ENCODE measurements at places on chromosomes 16 and 17.

GRCh38 chr16:73176577-73177013, 128.7 kb upstream of the ZFHX3 start:
- DNase-seq, result no peak

DNA sequence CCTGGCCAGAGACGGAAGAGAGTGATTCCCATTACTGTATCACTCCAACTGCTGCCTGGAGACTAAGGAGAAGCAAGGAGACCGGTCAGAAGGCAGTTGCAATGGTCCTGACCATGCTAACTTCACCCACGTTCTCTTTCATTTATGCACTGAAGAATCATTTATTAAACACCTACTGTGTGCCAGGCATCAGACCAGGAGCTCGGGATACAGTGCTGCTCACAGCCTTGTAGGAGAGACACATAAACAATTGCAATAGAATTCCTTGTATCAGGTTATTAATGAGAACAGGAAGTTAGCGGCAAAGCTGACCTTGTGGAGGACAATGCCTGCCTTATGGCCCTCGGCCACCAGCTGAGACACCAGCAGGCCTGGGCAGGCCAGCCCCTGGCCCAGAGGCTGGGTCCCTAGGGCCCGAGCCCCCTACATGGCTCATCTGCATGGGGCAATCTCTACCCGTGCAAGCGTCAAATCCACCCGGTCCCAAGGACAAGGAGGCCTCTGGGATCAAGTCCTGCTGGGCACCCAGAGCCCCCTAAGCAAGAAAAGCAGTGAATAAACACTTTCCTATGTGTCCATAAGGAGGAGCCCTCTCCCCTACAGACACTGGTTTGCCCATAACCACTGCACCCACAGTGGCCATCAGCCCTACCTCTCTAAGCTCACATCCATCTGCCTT, 8.6 kb upstream of the ENPP7 start:
- no peak for DNase-seq

GRCh38 chr16:9406038-9406712, 314.7 kb downstream of the HAPSTR1 start:
- no peak for DNase-seq

GRCh38 chr16:58563235-58563634, 47.9 kb downstream of the SETD6 start:
- DNase-seq, result no peak

GRCh38 chr17:63445571-63445953, 544 bp downstream of the CYB561 start:
- DNase-seq, result peak; percentile 35

GRCh38 chr17:45975640-45976295, 23.3 kb upstream of the STH start:
- DNase-seq, result no peak

DNA sequence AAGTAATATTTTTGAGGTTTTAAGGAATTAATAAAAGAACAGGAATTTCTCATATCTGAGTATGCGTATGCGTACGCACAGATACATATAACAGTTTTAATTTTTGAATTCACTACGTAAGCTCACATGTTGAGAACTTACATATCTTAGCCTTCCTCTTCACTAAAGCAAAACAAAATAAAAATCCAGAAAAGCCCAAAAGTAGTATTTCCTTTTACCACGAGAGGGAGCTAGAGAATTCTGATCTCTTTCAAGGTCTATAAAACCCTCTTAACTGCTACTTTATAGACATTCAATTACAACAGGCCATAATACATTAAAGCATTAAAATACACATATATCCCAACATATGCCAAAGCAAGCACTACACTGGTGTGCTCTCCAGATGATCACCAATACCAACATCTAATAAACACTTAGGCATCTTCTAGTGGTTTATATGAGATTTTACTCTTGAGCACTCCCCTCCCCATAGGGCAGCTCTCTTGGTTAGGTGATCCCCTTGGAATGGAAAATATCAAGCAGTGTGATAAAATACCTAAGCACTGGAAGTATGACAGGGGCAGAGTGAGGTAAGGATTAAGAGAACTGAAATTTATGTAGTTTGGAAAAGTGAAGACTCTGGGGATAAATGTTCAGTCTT, 94.0 kb downstream of the SKAP1 start:
- DNase-seq, result peak; percentile 75

DNA sequence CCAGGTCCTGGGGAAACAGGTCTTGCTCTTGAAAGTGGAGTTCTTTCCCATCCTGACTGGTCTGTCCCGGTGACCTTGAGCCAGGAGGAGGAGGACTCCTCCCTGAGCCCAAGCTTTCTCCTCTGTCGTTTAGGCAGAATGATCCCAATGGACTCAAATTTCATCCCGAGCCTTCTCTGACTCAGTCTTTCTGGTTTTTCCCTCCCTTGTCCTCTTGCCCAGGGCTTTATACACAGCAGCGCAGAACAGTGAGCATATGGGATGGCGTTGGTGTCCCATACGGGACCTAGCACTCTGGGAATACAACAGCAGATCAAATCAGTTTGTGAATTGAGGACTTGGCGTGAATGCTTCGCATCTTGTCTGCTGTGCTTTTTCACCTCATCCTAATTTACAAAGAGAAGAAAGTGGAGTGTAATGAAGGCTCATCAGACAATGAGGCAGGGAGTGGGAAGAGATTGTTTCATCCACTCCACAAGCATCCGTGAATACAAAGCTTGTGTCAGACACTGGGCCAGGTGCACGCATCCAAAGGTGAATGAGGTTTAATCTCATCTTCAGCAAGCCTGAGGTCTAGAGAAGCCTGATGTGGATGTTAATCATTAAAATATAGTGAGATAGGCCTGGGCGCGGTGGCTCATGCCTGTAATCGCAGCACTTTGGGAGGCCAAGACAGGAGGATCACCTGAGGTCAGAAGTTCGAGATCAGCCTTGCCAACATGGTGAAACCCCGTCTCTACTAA, 1.1 kb upstream of the XYLT1 start:
- DNase-seq, result no peak

DNA sequence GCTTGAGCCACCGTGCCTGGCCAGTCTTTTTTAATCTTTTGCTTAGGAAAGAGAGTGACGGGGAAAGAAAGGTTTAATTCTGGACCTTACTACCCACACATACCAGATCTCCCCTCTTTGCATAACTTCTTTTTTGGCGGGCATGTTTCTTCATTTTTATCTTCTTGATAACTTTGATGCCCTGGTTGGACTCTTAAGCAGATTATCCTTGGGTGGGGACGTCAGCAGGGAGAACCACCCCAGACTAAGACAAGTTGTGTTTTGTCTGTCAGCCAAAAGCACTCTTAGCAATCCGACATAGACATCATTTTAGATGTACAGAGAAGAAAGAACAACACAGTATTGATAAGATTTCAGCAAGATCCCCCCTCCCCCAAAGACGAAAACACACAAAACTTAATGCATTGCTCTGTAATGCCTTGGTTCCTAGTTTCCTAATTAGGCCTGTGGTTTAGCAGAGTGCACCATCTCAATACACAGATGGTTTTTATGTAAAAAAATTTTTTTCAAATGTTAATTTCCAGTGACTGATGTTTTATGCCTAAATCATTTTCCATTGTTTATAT, 99.9 kb downstream of the MSI2 start:
- DNase-seq, result no peak

DNA sequence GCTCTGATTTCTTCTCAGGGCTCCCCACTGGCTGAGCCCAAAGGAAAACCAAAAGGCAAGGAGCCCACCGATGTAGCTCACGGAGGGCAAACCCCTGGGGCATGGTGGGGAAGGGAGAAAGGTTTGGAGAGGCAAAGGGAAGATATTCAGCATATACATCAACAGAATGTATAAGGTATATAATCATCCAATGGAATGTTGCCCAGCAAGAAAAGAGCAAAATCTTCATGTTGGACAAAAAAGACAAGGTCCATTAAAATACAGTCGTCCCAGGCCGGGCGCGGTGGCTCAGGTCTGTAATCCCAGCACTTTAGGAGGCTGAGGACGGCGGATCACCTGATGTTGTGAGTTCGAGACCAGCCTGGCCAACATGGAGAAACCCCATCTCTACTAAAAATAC, 1.6 kb downstream of the CPPED1 start:
- no peak for DNase-seq

DNA sequence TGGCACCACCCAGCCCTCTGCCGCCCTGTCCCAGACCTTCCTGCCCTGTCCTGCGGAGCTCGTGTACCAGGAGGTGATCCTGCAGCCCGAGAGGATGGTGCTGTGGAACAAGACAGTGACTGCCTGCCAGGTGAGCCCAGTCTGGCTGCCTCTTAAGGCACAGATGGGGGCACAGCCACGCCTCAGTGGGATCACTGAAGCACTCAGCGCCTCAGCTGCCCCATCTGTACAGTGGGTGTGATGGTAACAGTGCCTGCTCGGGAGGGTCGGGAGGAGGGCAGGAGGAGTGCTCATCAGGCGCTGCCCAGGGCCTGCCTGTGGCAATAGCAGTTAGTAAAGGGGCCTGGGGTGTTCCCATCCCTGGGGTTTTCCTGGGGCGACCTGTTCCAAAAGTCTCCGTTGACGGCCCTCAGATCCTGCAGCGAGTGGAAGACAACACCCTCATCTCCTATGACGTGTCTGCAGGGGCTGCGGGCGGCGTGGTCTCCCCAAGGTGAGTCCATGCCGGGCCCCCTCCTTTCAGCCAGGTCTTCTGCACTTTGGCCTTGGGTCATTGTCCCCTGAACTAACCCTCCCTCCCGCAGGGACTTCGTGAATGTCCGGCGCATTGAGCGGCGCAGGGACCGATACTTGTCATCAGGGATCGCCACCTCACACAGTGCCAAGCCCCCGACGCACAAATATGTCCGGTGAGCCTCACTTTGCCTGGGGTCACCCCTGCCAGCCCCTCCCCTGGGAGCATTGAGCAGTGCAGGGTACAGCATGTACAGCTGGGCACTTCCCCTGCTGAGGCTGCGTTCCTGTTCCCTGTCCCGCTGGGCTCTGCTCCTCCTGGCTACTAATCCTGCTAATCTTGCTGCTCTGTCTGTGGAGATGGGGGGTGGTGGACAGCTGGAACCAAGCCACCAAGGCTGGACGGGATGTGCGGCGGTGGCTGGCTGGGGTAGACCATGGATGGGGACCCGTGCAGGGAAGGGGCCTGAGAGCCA, 4.5 kb upstream of the TCAP start:
- DNase-seq, result no peak

- no peak for DNase-seq
These were observed 253.3 kb downstream of the STX8 start for GRCh38 chr17:9322326-9322725.

DNA sequence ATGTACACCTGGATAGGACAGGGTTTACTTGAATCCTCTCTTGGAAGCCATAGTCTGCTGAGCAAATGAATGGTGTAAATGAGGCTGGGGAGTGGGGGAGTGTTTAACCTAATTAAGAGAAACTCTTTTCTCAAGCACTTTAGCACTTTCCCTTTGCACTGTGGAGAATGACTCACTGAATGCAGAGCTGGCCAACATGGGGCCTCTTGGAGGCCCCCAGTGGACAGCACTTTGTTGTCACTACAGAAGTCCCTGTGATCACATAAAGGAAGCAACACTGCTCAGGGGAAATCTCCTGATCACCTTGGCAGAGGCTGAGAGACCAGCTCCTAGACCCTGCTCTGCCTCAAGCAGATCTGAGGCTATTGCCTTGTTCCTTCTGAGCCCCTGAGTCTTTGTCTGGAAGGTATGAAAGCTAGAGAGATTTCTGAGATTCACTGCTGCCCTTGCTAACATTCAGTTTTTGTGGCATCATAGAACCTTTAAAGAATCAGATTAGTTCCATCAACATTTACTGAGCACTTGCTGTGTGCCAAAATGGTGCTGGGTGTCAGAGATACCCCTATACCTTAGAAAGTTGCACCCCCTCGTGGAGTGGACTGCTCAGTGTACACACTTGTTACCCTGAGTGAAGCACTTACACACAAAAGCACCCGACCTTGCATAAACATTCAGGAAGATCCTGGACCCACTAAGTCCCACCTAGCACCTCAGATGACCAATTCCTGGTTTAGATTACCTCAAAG, 230.1 kb upstream of the CCL2 start:
- DNase-seq, result no peak

DNA sequence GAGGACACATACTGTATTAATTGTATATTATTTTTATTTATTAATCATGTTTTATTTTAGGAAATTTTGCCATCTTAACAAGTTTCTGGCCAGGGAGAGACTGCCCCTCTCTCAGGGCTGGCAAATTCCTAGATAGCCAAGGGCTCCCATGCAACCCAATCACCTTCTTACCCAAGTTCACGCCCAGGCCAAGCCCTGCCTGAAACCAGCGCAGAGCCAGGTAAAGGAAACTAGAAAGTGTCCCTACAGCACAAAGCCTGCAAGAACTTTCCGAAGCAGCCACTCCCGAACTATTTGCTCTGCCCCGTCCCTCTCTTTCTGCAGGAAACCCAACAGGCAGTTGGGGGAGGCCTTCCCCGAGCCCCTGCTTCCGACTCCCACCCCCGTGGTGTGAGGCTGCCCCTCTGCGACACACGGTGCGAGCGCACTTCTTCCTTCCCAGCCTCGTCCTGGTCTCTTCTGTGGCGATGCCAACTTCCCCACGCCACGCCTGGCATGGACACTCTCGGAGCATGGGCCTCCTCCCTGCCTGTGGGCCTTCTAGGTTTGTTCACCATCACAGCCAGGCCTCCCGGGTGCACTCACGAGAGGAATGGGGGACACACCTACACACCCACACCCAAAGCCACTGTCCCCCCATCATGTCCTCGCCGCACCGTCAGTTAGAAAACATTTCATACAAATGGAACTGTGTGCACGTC, 100.4 kb downstream of the ZNF778 start:
- no peak for DNase-seq

- no peak for DNase-seq
These were observed 9.9 kb downstream of the TBX2 start for GRCh38 chr17:61409301-61410112.

GRCh38 chr16:88387941-88388627, 5.3 kb downstream of the ZNF469 start:
- DNase-seq, result no peak

DNA sequence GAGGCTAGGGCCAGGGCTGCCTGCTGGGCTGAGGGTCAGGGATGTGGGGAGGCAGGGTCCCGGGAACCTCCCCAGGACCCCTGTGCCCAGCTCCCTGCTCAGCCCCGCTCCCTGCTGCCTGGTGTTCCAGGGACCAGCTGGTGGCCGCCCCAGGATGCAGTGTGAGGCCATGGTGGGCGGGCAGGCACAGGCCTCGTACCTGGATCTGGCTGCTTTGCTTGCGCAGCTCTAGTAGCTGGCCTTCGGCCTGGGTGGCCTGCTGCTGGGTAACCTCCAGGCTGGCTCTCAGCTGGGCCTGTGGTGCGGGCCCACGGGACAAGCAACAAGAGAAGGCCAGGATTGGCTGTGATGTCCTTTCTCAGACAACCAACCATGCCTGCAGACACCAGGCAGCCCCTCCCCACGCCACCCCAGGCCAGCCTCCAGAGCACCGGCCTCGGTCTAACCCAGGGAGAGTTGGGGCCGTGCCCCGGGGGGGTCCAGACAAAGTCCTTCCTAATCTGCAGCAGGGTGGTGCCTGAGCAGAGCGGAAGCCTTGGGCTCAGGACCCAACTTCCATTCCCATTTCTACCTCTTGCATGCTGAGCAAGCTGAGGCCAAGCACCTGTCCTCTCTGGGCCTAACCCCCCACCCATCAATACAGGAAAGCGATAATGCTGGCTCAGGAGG, 4.1 kb downstream of the TRIM65 start:
- DNase-seq, result no peak

GRCh38 chr17:78933959-78934568, 8.9 kb upstream of the TIMP2 start:
- DNase-seq, result peak; percentile 22

- no peak for DNase-seq
These were observed 2.5 kb downstream of the FUS start for GRCh38 chr16:31182391-31182790.

- peak; percentile 40 for DNase-seq
These were observed 792 bp downstream of the TMEM231 start for GRCh38 chr16:75555213-75555706.

All from DMS79 treated with DMSO at 0.1 percent for 48 hours (cell line).